Activated CD4-positive, alpha-beta T cell treated with anti-CD3 and anti-CD28 coated beads, Interleukin-2, amount 50 U/mL, for 16 hours (primary cell): ENCODE measurements at places on chromosomes 4 and X.

DNA sequence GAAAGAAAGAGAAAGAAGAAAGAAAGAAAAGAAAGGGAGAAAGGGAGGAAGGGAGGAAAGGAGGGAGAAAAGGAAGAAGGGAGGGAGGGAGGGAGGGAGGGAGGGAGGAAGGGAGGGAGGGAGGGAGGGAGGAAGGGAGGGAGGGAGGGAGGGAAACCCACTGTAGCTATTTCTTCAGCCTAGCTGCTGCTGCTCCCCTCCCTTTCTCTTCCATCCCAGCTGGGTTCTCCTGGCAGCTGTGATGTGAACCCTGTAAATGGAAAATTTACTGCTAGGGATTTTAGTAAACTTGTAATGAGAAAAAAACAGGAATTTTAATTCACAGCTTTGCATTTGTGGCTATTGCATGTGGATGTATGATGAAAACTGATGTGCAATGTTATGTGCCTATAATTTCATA is 8.0 kb downstream of the NR0B1 start:
- DNase-seq, result no peak

DNA sequence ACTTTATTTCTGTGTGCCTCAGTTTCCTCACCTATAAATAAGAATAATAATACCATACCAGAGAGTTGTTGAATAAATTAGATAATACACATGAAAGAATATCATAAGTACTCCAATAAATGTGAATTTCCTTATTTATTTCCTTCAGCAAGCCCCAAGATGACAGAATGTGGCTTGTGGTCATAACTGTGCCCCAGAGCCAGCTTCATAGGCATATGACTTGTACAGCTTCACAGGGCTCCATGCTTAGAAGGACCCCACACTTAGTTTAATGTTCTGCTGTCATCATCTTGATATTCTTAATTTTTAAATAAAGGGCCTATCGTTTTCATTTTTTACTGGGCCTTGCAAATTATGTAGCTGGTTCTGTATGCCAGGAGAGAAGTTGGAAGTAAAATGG is 25.3 kb downstream of the VSIG4 start:
- DNase-seq, result no peak

GRCh38 chr4:144295286-144295995 is 154.9 kb upstream of the GYPA start:
- no peak for DNase-seq

- no peak for DNase-seq
Measured at GRCh38 chr4:36254371-36254770, 10.1 kb upstream of the ARAP2 start.

DNA sequence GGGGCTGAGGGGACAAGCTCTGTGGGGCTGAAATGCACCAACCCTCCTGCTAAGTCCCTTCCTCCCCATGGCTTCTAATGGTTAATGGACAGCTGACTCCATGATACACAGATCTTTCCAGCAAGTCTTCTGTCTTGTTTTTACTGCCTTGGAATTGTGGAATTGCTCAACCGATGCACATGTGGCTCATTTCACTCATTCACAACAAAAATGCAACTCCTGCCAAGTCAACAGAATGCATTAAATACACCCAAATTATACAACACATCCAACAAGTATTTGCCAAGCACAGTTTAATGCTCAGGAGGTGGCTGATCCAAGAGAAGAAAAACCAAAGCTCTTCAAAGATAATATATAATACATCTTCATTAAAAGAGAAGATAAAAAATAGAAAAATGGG is 61.9 kb upstream of the PAGE4 start:
- DNase-seq, result no peak

DNA sequence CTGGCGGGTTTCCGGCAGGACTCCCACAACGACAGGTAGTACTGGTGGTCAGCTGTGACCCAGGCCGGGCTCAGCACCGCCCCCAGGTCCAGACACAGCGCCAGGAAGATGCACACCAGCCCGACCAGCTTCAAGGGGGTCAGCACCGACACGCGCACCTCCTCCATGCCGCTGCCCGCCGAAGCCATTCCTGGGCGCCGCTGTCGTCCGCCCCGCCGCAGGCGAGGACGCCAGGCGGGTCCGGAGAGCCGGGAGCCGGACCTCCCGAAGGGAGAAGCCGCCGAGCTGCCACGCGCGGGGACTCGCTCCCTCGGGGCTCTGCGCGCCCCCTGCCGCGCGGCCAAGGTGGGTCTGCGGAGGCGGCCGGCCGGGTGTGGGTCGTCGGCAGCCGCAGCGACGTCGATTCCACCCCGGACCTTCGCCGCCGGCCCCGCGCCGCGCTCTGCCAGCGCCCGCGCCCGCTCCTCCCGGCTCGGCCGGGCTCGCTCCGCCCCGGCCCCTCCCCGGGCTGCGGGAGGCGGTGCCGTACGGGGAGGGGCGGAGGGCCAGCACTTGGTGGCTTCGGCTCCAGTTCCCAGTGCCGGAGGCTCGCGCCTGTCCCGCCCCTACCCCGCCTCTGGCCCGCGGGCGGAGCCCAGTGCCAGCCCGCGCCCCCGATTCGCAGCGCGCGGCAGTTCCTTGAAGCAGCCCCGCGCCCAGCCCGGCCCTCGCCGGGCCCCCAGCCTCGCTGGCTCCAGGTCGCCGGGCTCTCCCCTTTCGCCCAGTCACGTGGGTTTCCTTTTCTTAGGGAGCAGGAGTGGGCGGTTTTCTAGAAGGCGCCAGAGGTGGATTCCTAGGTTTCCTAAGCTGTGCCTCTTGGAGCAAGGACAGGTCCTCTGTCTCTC is at the start of gene TMEM47:
Gene TMEM47 (minus strand): TSS at position 444 of the 884 bp plus-strand sequence. CDS start 256 bp downstream, at position 188.
- DNase-seq, result no peak

DNA sequence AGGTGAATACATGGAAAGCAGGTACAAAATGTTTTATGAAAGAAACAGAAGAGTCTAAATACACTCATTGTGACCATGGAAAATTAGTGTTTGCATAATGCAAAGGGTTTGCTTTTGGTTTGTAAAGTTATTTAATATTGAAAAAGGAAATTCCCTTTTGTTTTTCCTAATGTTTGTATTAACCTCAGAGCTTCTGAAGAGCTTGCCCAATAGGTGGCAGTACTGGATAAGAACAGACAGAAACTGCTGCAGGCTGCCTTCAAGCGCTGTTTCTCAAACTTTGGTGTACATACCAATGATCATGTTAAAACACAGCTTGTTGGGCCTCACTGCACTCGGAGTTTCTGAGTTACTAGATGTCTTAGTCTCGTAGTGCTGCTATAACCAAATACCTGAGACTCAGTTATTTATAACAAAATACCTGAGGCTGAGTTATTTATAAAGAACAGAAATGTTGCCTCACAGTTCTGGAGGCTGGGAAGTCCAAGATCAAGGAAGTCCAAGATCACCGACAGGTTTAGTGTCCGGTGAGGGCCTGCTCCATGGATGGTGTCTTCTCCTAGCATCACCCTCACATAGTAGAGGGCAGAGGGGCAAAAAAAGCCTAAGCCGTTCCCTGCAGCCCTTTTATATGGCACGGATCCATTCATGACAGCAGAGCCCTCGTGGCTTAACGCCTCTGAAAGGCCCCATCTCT is 54.2 kb downstream of the SUPT20HL2 start:
- peak; percentile 45 for DNase-seq
